Activated naive CD4-positive, alpha-beta T cell treated with anti-CD3 and anti-CD28 coated beads for 36 hours (primary cell): ENCODE measurements at places on chromosomes 5 and 9.
A peak's percentile ranks its signal among the peaks of the same experiment; 100 is the strongest.

DNA sequence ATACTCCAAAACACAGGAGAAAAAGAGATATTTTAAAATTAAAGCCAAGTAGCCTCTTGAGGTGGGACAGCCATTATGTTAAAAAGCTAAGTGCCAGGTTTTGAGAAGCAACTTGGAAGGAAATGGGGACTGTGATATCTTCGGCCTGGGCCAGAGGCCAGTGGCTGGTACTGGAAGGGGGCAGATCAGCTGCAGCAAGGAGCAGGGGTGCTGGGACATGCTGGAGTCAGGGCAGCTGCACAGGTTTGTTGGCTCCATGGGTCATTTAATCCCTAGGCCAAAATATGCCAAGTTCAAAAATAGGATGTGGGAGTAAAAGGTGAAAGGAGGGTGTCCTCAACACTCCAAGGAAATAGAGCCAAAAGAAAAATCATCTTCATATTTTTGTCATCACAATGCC is 30.0 kb downstream of the ADRB2 start:
- no peak for DNase-seq

DNA sequence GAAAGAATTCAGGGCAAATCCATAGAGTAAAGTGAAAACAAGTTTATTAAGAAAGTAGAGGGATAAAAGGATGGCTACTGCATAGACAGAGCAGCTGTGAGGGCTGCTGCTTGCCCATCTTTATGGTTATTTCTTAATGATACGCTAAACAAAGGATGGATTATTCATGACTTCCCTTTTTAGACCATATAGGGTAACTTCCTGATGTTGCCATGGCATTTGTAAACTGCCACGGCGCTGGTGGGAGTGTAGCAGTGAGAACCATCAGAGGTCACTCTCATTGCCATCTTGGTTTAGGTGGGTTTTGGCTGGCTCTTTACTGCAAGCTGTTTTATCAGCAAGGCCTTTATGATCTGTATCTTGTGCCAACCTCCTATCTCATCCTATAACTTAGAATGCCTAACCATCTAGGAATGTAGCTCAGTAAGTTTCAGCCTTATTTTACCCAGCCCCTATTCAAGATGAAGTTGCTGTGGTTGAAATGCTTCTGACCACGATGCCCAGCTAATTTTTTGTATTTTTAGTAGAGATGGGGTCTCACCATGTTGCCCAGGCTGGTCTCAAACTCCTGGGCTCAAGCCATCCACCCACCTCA is 42.1 kb downstream of the RFK start:
- DNase-seq, result no peak

DNA sequence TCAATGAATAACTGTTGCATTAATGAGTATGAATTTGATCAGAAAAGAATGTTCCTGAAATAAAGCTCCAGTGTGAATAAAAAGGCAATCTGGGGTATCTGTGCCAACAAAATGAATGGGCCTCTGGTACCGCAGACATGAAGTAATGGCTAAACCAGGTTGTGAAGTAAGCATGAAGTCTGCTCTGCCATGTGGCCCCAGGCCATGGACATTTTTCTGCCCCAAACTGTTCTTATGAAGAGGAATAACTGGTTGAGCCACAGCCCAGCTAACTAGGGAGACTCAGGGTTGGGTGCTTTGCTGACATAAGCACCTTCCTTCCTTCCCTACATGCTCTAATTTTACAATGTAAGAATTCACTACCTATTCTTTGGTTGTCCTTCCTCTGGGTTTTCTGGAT is 147.4 kb upstream of the LRRTM2 start:
- no peak for DNase-seq

GRCh38 chr9:1879501-1879900 is 135.6 kb upstream of the SMARCA2 start:
- peak; percentile 66 for DNase-seq

DNA sequence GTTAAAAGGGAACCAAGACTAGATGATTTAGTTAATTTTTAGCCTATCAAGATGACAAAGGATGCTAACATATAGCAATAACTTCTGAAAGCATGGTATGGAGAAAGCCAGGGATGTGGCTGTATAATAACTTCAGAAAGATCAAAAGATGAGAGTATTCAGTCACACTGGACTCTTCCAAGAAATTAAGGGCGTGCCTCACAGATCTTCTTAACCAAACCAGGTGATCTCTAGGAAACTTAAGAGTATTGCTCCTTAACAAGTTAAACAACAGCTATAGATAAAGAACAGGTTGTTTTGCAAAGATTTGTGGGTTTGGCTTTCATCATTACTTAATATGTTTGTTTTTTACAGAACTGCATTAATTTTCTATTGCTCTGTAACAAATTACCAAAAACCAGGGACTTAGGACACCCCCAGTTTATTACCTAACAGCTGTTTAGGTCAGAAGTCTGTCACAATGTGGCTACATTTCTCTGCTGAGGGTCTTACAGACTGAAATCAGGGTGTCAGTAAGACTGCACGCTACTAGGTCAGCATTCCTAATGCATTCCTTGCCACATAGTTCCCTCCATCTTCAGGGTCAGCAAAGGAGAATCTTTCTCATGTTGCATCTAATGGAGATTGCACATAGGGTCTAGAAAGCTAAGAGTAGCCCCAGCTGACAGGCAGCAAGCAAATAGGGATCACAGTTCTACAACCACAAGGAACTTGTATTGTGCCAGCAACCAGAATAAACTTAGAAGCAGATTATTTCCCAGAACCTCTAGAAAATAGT is 113.8 kb downstream of the WDR70 start:
- no peak for DNase-seq

DNA sequence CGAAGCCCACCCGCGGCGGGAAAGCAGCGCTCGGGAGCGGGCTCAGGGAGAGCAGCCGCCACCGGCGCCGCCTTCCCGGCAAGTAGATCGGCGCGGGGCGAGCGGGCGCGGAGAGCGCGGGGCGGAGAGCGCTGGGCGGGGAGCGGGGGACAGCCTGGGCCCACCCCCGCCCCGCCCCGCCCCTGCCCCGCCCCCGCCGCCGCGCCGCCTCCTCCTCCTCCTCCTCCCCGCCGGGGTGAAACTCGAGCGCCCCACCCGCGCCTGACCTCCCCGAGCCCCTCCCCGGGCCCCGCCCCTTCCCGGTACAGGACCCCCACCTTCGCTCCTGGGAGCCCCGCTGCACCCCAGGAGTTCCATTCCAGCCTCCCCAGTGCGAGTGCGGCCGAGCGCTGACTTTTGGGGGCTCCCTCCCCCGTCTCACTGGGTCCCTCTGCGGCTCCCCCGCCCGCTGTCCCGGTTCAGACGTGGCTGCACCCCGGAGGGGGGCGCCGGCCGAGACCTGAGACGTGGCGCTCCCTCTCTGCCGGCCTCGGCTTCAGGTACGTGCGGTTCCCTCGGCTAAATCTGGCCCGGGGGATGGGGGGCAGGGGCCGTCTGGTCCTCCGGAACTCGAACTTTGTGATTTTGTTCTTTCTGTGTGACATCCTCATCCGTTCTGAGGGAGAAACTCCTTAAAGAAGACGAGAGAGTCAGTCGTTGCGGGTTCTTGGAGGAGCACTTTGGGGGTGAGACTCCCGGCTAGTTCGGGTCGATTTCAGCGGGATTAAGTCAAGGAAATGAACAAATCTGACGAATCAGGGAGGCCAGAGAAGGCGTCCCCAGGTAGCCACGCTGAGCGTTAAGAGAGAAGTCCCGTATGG is at the start of gene SEMA5A:
Gene SEMA5A (minus strand): TSS at position 84 of the 860 bp plus-strand sequence. CDS start 166,129 bp downstream, outside the sequence.
- DNase-seq, result peak; percentile 15

GRCh38 chr9:114382699-114383520 is 4.9 kb downstream of the AKNA start:
- peak; percentile 93 for DNase-seq

GRCh38 chr9:93859431-93860215 is 95.5 kb downstream of the BARX1 start:
- no peak for DNase-seq

GRCh38 chr9:136342181-136343120 is 15.1 kb downstream of the GPSM1 start:
- DNase-seq, result peak; percentile 49

- DNase-seq, result no peak
Measured at GRCh38 chr5:93461756-93462155, 119.3 kb downstream of the NR2F1-AS1 start.

GRCh38 chr5:178319541-178320041 is 87.0 kb upstream of the PHYKPL start:
- DNase-seq, result no peak

GRCh38 chr5:139251281-139251687 is 42.3 kb upstream of the MATR3 start:
- peak; percentile 65 for DNase-seq

DNA sequence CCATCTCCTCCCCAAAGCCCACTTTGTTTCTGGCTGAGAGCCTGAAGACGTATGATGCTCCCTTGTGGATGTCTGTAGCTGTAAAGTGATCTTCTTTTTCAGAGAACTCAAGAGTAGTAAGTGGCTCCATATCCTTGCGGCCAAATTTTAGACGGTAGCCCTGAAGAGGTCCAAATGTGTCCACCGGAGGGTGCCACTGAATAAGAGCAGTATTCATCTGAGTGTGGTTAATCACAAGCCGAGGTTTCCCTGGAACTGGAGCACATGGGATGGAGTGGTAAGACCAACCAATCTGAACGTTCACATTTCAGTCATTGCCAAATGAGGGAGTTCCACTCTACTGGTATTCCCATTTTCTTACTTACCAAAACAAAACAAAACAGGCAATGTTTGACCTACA is 686.5 kb upstream of the DMAC1 start:
- DNase-seq, result peak; percentile 23

- no peak for DNase-seq
Measured at GRCh38 chr5:144405991-144406390, 235.3 kb downstream of the KCTD16 start.

GRCh38 chr9:4421847-4422246 is 68.4 kb upstream of the SLC1A1 start:
- DNase-seq, result no peak

GRCh38 chr9:19130436-19130835 is 3.1 kb upstream of the PLIN2 start:
- DNase-seq, result no peak

- DNase-seq, result no peak
Measured at GRCh38 chr5:44619875-44620610, 188.7 kb upstream of the MRPS30 start.

GRCh38 chr5:153088538-153088937 is 401.9 kb upstream of the GRIA1 start:
- no peak for DNase-seq

DNA sequence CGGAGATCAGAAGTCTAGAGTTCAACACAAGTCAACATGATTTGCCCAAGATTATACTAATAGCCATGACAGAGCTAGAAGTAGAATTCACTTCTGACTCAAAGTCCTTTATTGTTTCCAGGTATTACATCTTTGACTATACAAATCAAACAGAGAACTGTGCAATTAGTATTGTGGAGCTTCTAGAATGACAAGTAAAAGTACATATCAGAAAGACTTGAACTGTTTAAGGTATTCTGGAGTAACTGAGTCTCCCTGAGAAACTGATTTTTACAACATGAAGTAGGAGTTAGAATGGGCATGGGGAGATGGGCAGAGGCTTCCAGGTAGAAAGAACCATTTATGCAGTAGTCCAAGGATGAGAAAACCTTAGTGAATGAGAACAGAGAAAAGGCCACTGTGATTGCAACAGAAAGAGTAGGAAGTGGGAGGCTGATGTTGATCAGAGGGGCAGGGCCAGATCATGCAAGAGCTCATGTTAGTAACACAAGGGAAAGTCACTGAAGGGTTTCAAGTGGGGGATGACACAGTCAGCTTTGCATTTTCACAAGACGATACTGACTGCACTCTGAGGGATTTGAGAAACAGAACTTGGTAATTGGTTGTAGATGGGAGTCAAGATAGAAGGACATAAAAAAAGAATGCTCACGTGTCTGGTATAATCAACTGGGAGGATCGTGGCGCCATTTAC is 280.7 kb downstream of the RFX3 start:
- no peak for DNase-seq

DNA sequence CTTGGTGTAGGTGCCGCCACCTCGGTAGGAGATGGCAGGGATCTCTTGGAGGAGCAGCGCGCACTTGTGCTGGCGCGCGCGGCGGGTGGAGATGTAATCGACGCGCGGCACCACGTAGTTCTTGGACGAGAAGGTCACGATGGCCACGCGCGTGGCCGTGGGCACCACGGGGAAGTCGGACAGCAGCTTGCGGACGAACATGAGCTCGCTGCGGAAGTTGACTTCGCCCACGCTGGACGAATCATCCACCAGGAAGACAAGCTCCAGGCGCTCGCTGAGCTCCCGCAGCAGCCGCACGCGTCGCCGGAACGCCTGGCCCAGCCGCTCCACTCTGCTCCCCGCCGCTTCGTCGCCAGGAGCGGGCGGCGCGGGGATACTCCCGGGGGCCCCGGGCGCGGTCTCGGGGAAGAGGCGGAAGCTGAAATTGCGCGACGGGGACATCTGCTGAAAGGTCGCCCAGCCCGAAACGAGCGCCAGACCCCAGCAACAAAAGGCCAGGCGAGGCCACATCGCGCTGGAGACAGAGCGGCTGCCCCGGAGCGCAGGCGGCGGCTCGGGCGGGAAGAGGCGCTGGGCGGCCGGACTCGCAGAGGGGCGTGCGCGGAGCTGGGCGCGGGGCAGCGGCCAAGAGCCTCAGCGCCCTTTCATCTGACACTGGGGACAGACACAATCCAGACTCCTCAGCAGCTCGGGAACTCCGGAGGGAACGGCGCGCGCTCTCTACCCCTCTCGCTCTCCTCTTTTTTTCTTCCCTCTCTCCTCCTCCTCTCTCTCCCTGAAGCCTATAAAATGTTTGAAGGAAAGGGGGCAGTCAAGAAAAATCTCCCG is at the start of gene SVEP1:
Gene SVEP1 (minus strand): TSS at position 708 of the 828 bp plus-strand sequence. CDS start 198 bp downstream, at position 510.
- DNase-seq, result no peak

- no peak for DNase-seq
Measured at GRCh38 chr9:9246726-9247125, 1366.1 kb downstream of the PTPRD start.

DNA sequence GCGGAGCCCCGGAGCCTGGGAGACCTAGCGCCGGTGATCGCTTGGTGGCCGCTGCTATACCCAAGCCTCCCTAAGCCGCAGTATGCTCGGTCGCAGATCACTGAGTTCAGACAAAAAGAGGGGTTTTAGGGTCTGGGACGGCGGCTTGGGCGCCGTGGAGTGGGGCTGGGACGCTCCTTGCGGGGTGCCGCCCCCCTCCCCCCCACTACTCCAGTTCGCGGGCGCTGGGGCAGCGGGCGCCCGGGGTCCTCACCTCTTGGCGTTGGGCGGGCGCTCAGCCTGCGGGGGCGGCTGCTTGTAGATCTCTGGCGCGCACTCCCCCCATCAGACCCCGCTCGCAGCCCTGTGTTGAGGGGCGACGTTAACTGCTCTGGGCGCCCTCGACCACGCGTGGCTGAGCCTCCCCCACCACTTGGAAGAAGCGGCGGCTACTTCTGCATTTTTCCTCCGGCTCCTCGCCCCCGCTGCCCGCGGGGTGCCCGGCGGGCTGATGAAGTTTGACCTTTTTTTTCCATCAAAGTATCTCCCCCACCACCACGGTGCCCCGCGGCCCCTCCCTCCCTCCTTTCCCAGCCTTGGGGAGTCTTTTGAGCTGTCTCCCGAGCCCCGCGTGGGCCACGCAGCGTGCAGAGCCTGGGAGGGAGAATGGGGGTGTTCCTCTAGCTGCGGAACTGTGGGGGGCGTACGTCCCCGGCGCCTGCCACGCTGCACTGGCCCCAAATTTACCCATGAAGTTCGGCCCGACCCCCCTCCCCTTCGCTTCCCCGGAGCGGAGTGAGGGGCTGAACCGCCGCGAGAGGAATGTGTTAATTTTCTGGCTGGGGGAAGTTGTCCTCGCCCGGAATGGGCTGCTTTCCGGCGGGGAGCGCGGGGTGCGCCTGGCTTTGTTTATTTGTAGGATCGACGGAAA is 1.2 kb downstream of the CXXC5 start:
- no peak for DNase-seq

- peak; percentile 57 for DNase-seq
Measured at GRCh38 chr9:129336601-129337331, 158.7 kb upstream of the IER5L start.

- DNase-seq, result peak; percentile 32
Measured at GRCh38 chr9:22119522-22120158, 110.5 kb upstream of the CDKN2B start.
